Karpas-422 (cell line): ENCODE measurements at places on chromosomes 2 and 18. TPM values are rescaled to one million over a fixed set of nuclear protein-coding genes. Genes with fewer than 3 reads are reported as not detected.

DNA sequence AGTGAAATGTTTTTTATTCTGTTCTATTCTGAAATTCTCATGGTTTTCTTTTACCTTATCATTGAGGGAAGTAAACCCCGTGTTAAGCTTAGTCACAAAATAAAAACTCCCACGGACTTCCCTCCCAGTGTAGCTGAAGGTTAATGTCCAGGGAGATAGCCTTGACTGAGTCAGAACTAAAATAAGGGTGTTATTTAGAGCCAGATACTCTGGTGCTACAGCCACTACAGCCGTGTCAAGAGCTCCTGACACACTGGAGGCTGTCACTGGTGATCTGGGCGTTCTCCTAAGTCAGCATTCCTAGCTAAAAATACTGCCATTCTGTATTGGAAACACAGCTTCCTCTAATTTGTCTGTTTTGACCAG is 82.0 kb upstream of the RANBP2 start:
- no peak overlapping the region for H3K27ac ChIP-seq
- H3K4me3 ChIP-seq: no peak overlapping the region
- DNase-seq: no peak
- no peaks in the 10 kb centered on the region for H3K36me3 ChIP-seq

DNA sequence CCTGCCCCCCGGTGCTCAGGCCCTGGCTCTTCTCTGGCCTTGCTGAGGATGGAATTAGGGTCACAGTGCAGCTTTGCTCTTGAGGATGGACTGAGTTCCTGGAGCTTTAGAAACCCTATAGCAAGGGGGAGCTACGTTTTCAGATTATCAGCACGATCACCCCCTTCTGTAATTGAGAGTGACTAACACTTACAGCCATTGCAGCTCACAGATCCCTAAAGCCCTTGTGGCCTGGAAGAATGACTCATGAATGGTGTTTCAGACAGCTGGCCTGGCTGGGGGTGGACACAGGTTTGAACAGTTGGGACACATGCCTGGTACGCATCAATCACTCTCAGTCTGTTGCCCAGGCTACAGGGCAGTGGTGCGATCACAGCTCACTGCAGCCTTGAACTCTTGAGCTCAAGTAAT is 79.7 kb upstream of the IGFBP5 start:
- no peak overlapping the region for H3K4me3 ChIP-seq
- H3K27ac ChIP-seq: no peak overlapping the region
- no peaks in the 10 kb centered on the region for H3K27me3 ChIP-seq
- no peaks in the 10 kb centered on the region for H3K4me1 ChIP-seq
- no peak for DNase-seq

The ALPI gene
- total RNA-seq: not detected in 2 replicates

The DSG1 gene
- total RNA-seq: 16.2 and 20.7 TPM in 2 replicates

The CSRNP3 gene
- 6.0 and 16.8 TPM in 2 replicates for total RNA-seq
